ENCODE measurements at places on chromosomes 5 and 9.

- DNase-seq = no peak
Measured at GRCh38 chr9:97853056-97853843, at the start of gene FOXE1. FOXE1 (plus strand) TSS chr9:97853226; CDS start chr9:97853915, 689 bp downstream.

GRCh38 chr9:76302947-76303550, 91.2 kb downstream of the RFK start:
- no peak for DNase-seq

GRCh38 chr9:73182928-73183327, 31.3 kb downstream of the ANXA1 start:
- DNase-seq = no peak

DNA sequence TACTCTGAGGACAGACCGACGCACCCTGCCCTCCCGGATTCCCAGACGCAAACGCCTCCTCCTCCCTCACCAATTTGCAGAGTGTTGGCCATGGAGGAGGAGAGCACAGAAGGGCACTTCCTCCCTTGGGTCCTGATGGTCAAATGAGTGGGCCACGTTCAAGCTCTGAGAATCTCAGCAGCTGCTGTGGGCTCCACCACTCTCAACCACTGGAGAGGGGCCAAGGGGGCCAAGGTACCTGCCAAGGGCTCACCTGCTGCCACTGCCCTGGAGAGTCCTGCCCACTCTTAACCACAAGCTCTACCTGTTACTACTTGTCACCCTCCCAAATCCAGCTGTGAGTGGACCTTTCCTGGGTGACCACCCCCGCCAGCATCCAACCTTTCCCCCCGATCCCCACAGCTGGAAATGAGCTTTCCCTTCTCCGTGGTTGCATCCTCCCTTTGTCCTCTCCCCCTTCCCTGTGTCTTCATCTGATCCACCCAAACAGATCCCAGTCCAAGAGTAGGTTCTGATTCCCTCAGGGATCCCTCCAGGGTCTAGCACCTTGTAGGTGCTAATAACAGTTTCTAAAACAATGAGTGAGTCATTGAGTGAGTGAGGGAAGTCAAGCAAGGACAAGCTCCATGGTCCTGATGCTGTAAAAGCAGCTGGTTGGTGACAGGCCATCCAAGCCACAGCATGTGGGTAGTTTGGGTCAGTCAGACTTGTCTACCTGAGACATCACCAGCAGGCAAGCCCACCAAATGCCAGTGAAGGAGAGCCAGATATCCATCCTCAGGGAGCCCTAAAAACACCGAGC, 69.7 kb downstream of the FAM114A2 start:
- DNase-seq = no peak

- no peak for DNase-seq
Measured at GRCh38 chr5:122638581-122638980, 136.3 kb upstream of the SNX2 start.

All from NCI-H1436 treated with DMSO at 0.1 percent for 48 hours (cell line).